ENCODE measurements at places on chromosomes 1 and 21.

- DNase-seq: no peak
These were observed 459.3 kb downstream of the PLPP3 start for GRCh38 chr1:56120021-56120420.

DNA sequence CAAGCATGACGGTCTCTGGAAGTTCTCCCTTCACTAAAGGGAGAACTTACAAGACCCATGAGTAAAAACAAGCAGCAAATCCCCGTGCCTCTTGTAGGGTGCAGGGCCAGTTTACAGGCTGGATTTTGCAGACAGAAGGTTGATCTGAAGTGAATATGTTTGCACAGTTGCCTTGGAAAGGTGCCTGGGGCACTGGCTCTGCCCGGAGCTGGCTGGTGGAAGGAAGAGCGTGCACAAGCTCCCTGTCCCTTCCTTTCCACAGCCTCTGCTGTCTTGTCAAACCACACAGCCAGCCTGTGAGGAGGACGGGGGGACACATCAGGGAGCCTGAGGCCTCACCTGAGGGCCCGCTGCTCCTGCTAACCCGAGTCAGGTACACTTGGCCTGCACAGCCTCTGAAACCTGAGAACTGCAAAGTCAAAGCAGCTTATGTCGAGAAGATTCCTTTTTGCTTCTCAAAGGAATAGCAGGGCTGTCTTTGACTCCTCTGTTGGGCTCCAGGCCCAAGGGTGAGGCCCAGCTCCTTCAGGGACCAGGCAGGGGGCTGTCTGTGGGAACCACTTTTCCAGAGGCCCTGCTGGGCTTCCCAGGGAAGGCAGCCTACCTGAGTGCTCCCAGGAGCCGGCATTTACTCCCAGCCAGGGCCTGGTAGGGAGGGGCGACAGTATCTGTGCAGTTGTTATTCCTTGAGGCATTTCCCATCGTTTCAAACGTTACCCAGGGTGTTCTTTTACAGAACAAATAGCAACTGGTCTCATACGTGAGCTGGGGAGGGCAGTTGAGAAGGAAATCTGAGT lies 251.5 kb downstream of the SIPA1L2 start:
- DNase-seq: no peak

GRCh38 chr1:233480198-233480597 lies 133.7 kb upstream of the KCNK1 start:
- DNase-seq: no peak

GRCh38 chr1:168976267-168976666 lies 130.2 kb upstream of the ATP1B1 start:
- DNase-seq: no peak

- no peak for DNase-seq
These were observed 1528.0 kb upstream of the TPTE start for GRCh38 chr21:8993284-8993942.

DNA sequence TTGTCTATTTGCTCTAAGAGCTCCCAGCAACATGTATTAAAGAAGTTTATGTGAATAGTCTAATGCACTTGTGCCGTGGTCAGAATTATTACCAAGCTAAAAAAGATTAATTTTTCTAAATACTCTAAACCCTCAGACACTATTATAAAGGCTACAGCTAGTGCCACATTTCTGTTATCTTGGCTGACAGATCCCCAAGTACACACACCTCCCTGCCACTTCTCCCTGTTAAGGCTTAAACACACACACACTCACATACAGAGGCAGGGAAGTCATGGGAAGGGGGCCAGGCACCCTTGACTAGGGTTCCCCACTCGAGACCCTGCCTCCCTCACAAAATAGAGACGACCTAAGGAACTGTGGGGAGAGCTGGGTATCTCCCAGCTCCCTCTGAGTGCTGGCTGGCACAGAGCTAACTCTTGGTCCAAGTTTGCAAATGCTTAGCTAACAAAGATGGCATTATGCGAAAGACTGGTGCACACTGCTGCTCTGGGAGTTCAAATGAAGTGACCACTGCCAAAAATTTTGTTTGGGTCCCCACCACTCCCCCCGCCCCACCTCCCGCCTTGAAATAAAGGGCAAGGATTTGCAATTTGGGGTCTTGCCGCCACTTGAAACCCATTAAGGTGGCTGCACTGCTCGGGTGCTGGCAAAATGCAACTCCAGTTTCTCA lies 9.8 kb downstream of the SSBP3 start:
- no peak for DNase-seq

DNA sequence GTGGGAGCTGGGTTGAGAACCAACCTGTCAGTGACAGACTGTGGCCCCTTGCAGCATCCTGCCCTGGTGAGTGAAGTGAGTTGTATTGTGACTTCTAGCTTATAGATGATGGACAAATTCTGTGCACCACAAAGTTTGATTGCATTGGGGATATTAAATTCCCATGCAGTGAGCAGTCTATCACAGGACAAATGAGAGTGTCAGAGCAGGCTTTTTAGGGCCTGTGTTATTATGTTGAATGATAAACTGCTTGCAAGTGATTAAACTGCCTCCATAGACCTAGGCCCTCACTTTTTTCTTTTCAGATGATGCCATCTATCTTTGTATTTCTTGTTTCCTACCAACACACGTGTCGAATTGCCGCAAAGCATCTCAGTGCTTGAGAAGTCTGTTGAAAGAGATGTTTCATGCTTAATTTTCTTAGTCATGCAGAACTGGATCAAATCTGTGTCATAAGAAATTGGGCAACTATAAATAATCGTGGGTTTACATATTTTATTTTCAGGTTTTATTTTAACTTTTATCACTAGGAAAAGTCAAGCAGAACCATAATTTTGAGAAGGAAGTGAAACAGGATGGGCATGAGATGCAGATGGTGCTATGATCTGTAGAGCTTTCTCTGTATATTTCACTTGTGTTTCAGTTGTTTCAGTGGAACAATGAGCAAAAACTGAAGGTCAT lies 199.2 kb downstream of the S1PR1 start:
- no peak for DNase-seq

DNA sequence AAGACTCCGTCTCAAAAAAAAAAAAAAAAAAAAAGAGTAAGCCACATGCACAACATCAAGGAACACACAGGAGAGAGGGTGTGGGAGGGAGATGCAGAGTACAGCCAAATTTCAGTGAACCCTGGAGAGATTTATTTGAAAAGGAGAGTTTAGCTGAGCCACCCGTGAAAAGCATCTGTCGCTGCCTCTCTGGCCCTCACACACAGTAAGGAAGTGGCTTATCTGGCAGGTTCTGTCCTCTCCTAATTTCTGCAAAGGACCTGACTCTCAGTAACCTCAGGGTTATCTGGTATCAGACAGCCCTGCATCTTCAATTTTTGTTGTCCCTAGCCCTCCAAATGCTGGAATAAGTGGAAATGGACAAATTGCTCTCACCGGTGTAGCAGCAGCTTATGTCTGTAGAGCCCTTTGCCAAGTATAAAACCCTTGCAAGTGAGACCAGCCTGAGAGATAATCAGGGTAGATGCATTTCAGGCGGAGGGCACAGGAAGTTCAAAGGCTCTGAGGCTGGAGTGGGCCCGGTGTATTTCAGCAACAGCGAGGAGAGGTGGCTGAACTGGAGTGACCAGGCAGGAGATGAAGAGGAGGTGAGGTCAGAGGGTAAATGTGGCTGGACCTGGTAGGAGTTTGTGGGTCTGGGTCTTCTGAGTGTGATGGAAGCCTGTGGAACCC lies 16.7 kb upstream of the IL10RB start:
- DNase-seq: no peak

DNA sequence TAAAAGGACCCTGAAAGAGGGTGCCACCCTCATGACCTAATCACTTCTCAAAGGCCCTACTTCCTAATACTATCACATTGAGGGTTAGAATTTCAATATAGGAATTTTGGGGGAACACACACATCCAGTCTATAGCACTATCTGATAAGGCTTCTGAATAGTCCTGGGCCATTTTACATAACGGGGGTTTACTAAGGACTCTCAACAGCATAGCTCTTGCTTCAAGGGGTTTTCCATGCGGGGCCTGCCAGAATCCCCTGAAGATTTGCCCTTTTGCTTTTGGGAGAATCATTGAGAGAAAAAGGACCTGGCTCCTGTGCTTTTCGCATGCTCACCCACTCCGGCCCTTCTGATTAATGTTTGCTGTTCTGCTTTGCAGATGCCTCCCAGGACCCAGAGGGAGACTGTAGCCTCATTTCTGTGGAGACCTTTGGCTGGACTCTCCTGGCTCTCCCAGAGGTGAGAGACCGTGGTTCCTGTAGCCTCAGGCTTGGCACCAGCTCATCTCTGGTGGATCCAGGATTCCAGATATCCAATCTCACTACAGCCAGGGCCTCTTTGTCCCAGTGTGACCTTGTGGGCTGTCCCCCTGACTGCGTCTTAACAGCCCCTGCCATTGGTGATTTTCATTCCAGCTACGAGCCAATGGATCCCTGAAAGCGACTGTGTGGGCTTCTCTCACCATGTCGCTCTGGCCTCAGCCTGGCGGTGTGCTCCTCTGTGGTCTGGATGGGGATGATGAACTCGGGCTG lies 72.6 kb downstream of the DDR2 start:
- no peak for DNase-seq

- no peak for DNase-seq
These were observed 190.1 kb downstream of the PCP4 start for GRCh38 chr21:40057331-40057730.

DNA sequence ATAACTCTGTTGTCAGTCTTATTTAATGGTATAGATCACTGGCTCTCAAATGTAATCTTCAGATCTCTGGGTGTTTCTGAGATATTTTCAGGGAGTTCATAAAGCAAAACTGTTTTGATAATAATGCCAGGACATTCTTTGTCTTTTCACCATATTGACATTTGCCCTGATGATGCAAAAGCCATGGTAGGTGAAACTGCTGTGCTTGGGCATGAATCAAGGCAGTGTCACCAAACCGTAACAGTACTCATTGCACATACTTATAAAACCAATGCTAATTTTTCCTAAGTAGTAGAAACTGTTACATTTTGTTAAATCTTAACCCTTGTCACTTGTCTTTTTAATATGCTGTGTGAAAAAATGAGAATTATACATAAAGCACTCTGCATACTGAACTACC lies 76.0 kb downstream of the RPS6KC1 start:
- DNase-seq: no peak

DNA sequence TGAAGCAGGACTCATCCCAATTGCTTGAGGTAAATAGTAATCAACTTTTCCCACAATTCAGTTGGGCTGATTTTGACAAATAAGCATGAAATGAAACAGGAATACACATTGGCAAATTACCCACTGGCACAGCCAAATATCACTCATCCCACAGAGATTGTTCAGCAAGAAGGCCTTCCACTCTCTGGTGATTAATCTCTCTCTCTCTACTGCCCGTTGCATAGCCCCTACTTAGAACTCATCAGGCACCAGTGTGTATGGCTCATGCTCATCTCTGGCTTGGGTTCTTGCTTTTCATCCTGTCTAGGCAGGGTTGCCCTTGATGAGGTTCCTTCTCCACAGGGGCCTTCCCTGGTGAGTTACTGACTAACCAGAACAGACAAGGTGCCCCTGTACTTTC lies 1.1 kb downstream of the BSDC1 start:
- no peak for DNase-seq

DNA sequence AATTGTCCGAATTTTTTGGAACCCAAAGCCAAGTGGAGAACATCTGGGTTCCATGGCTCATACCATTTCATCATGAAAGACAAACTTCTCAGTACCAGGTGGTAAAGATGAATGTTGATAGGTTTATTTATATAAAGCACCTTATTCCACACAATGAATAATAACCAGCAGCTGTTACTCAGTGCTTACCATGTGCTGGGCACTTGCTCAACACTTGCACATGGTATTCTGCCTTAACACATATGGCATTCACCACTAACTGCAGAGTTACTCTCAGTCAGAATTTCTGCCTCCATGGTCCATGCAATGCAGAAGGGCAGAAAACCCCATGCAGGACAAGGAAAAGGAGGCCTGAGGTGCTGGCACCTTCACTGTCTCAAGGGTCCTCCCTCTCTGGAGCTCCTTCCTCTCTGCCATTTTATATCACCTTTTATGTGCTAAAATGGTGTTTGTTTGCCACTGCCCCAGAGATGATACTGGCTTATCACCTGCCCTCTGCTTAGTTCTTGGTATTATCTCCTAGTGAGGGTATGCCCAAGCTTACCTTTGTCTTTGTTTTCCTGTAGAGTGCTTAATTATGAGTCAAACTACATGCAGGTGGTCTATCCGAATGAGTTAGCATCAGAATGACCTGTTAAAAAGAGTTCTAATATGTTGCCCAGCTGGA lies 76.7 kb upstream of the ZNF326 start:
- DNase-seq: peak; percentile 58

GRCh38 chr1:59186656-59187055 lies 110.2 kb upstream of the FGGY start:
- DNase-seq: no peak

DNA sequence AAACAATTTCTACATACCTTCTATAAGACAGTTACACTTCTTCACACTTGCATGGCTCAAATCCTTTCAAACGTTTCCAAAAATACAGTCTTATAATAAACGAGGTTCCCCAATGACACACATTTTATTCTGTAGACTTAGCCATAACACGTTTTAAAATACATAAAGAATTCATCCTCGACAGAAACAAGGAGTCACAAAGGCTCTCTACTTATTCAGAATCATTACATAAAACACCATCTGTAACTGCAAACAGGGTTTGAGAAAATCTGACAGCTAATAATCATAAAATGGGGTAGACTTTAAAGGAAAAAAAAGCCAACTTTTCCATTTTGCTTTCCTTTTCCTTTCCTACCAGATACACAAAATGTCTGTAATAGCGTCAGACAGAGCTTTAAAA lies 1.8 kb downstream of the PIK3R3 start:
- DNase-seq: no peak

GRCh38 chr1:41541592-41541952 lies 57.1 kb upstream of the EDN2 start:
- DNase-seq: no peak

DNA sequence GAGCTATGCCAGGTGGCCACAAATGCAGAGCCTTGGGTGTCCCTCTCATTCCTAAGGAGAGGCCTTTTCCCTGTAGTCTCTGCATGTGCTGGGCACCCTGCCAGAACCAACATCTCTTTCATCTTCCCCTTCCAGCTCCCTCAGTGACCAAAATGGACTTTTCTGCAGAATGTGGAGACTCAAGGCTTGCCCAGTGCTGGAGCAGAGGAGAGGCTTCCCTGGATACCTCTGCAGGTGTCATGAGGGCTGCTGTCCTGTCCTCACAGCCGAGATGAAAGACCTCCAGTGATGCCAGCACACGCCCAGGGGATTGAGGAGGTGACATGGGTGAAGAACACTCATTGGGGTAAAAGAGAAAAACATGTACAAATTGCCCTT lies 347.0 kb upstream of the AJAP1 start:
- no peak for DNase-seq

- no peak for DNase-seq
These were observed 204.8 kb upstream of the GALNT2 start for GRCh38 chr1:229862017-229862774.

- no peak for DNase-seq
These were observed 59.3 kb upstream of the LHX8 start for GRCh38 chr1:75074831-75075395.

DNA sequence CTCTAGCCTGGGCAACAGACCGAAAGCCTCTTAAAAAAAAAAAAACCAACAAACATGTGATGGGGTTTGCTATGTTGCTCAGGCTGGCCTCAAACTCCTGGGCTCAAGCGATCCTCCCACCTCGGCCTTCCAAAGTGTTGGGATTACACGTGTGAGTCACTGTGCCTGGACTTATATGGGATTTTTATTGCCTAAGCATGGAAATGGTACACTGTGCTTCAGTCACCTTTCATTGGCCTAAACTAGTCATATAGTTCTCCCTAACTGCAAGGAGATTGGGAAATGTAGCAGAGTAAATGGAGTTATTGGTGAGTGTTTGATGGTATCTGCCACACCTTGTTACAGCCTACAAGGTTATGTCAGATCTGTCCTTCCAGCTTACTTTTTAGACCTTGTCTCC lies 17.2 kb upstream of the MEF2D start:
- no peak for DNase-seq

- DNase-seq: no peak
These were observed 34.0 kb downstream of the CHAF1B start for GRCh38 chr21:36419241-36419640.

Measured in HFF-Myc (cell line).